Amniotic epithelial cell (primary cell): ENCODE measurements at places on chromosomes 2 and 18.

GRCh38 chr18:57435846-57436190 lies 644 bp downstream of the ONECUT2 start:
- DNase-seq: no peak

DNA sequence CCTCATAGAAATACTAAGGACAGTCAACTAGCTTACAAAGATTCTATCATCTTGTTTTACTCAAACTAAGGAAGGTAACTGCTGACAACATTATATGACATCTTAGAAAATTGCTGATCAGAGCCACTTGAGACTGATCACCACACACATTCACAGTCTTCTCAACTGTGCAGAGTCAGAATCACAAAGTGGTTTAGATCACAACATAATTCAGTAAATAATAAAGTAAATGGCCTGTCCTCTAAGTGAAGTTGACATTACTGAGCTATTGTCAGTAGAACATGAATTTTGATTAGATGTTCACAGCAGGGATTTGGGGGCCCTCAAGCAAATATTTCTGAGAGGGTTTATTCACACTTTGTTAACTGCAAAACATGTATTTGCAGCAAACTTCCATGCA lies 28.5 kb downstream of the NOL4 start:
- DNase-seq: no peak

- peak; percentile 36 for DNase-seq
These were observed 3.5 kb upstream of the APOB start for GRCh38 chr2:21047141-21048009.

GRCh38 chr2:44441200-44441599 lies 79.5 kb downstream of the CAMKMT start:
- DNase-seq: peak; percentile 7

DNA sequence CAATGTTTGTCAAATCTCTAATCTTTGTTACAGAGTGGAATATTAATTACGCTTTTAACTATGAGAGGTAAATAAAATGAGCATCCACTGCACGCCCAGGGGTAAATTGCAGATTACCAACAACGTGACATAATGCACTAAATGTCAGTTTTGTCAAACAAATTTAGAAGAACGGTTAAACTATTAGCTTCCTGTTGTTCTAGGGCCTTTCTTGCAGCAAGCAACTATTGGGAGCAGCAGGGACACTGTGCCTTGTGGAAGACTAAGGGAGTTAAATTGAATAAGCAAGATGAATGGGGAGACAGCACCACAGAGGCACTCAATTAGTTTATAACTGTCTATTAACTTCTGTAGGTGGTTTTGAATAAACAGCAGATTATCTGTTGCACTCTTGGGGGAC lies 391.0 kb upstream of the RAB12 start:
- no peak for DNase-seq

DNA sequence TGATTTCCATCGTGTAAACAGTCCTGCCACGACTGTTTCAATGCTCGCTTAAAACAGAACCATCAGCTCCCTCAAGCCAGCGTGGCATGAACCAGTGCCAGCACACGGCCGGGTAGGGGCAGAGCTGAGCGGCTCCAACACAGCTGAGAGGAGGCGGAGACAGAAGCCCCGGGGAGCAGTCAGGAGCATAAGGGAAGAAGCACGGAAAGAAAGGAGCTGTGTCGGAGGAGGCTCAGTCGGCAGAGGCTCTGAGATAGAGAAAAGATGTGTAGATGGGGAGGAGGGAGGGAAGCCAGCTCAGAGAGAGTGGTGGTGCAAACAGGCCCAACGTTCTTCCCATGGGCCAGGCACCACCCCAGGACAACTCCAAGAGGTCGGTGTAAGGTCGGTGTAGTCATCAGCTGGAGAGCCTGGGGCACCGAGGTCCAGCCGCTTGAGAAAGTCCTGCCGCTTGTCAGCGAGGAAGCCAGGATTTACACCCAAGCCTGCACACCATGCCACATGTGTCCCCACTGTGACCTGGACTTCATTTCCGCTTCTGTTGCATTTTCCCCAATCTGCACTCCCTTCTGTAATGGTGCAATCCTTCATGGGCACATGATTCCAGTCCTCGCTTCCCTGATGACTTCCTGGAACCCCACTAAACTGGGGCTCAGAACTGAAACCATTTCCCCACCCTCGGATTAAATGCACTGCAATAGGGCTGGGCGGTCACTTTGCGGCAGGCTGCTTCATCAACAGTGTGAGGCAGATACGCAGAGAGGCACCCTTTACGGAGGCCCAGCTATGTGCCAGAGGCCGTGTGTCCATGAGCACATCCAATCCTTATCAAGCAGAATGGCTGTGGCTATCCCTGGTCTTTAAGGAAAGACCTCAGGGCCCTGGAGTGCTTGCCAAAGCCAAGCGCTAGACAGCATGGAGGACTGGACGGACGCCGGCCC lies 43.5 kb downstream of the CYP27C1 start:
- peak; percentile 21 for DNase-seq

DNA sequence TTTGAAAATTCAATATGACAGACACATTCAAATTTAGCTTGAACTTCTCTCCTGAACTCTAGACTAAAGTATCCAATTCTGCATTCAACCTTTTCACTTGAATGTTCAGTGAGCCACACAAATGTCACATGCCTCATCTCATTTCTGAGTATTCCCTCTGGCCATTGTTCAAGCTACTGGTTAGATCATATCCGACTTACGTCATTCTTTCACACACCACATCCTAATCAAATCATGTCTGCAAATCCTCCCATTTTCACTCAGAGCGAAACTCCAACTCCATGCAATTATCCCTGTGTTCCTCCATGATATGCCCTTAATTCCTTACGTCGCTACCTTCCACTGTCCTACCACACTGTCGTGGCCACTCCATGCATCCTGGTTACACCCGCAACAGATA lies 425.1 kb downstream of the CBLN2 start:
- DNase-seq: no peak

DNA sequence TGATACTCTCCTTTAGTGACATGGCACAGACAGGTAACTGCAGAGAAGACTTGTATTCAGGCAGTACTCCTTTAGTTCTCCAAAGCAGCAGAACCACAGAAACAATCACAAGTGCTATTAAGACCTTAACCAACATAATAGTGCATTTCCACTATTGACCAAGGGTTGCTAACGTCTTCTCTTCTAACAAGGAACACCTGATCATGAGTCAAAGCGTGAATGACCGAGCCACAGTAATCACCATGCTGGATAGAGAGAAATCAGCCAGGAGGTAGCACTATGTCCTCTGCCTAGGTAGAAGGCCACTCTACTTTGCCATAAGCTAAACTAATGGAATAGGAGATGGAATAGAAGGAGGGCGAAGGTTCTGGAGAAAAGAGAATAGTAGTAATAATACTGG lies 161.0 kb downstream of the ANKRD44 start:
- no peak for DNase-seq

GRCh38 chr2:107824451-107825205 lies 2.1 kb upstream of the RGPD4 start:
- DNase-seq: no peak

DNA sequence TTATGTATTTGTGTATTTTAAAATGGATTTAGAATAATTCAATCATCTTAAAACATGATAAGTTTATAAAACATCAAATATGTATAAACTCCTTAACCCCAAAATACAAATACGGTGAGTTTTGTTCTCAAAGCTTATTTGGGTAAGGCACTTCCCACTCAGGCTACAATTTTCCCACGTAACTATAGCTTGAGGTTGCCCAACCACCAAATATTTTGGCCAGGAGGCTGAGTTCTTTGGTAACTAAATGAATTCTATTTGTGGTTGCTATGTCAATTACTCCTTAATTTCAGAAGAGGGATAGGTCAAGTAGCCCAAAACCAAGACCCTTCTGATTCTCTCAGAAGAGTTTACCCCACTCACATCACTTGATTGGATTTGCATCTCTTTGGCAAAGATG lies 70.4 kb downstream of the MYL12B start:
- DNase-seq: peak; percentile 24

DNA sequence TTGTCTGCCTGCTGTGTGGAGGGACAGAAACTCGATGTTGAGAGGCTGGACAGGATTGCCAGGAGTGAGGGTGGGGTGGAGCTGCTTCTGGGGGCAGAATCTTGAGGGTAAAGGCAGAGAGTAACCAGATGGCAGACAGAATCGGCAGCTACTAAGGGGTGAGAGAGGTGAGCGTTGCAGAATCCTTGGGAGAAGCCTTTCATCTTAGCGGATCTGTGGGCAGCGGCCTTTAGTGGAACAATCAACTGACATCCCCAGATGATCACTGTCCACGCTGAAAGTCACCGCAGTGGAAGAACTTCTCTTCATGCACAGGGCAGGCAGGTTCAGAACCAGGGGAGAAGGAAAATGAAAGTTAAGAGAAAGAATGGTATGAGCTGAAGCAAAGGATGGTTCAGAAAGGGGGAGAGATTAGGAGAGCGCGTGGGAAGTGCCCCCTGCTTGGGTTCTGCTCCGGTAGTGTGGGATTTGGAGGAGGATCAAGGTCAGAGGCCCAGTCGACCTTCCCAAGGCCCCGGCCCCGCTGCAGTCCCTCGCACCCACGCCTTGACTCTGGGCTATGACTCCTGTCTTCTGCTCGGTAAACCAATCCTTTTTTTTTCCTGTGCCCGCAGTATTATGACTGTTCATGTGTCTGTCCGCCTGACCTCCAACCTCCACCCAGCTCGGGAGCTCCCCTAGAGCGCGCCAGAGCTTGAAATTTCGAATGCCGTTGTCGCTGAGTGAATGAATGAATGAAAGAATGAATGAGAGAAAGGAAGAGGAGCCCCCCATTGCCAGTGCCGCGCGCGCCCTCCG lies 584 bp downstream of the BOLA3 start:
- DNase-seq: peak; percentile 63

DNA sequence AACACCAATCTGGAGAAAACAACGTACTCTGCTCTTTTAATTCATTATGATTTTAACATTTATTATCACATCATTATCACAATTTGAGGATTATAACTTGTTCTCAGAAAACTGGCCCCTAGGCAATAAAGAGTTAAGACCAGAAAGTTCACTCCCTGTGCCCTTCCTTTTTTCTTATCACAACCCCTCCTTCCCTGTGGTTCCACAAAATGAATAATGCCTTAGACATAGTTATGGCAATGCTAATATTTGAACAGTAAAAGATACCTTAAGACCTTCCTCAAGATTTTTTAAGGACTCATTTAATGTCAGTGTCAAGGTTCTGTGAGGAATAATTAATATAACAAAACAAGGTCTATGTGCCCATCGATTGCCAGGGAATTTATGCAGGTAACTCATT lies 596.2 kb downstream of the ARHGAP15 start:
- no peak for DNase-seq

- peak; percentile 2 for DNase-seq
These were observed 37.5 kb downstream of the NR4A2 start for GRCh38 chr2:156294945-156295580.

DNA sequence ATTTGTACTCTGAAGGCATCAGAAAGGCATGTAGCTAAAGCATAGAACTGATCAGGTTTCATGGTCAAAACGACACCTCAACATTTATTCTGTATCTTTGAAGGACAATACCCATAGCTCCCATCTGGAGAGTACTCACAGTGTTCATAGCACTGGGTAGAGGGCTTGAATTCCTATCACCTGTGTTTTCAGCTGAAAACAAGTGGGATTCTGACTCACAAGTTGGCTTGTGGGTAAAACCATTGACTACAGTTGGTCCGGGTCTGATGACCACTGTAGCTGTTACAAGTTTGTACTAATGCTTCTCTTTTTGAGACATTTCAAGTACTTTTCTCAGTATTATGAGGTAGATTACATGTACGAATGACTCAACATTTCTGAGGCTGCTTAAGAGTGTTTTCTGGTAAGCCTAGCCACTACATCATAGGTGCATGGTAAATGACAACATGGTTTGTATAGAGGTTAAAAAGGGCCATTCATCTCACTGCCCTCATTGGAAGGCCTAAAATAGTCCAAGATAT lies 68.6 kb upstream of the PELI1 start:
- peak; percentile 99 for DNase-seq

GRCh38 chr18:30945761-30946160 lies 96.8 kb downstream of the DSC3 start:
- no peak for DNase-seq
